Pons (tissue), 1 donor: ENCODE measurements at places on chromosomes 3 and 15.

DNA sequence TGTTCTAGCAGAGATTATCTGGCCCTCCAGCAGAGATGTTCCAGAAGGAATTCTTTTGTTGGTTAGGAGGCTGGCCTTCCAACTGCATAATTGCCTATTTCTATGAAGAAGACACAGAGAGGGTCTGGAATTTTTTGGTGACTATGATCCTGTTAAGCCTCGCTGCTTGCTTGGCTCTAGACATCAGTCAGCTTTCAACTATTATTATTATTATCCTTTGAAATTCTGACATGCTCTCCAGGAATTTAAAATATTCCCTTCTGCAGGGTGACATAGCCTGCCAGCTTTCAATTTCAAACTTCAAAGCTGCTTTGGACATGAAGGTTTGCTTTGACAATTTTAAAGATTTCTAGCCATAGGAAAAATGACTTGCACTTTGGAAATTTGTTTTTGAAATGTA is 26.3 kb upstream of the ZNF148 start:
- DNase-seq: no peak

GRCh38 chr15:34078900-34079299 is 22.8 kb downstream of the EMC7 start:
- no peak for DNase-seq

- DNase-seq: peak; percentile 30
These were observed 87.0 kb upstream of the ZNF280D start for GRCh38 chr15:56820333-56820732.

GRCh38 chr3:44535364-44535763 is 19.6 kb upstream of the ZKSCAN7 start:
- no peak for DNase-seq

DNA sequence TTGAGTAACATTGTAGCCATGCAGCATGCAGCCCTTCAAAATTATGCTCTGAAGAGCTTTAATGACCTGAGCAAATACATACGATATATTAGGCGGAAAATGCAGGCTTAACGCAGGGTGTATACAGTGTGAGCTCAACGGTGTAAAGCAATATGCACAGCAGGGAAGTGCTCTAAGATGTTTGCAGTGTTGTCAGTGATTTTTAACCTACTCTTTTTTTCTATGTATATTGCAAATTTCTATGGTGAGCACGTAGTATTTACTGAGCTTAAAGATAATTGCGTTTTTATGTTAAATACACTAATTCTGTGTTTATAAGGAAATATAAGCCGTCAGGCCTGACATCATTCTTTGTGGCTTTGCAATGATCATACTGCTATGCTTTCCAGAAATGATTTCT is 42.1 kb downstream of the DGKG start:
- no peak for DNase-seq

GRCh38 chr15:45906230-45906629 is 271.4 kb downstream of the SQOR start:
- no peak for DNase-seq

DNA sequence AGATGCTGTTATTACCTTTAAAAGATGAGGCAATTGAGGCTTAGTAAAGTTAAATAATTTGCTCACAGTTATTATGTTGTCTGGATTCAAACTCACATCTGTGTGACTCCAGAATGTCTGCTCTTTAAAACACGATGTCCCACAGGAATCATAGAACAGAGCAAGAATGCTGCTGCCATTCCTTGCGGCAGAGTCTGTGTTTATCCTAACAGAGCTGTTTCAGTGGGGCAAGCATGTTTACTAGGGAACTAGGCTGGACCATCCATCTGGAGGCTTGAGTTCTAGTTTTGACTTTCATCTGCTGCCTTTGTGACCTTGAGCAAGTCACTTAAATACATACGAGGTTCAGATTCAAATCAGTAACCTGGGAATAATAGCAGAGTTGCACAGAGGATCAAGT is 72.1 kb downstream of the BBX start:
- DNase-seq: no peak

GRCh38 chr3:62238431-62238830 is 134.9 kb downstream of the FEZF2 start:
- no peak for DNase-seq

DNA sequence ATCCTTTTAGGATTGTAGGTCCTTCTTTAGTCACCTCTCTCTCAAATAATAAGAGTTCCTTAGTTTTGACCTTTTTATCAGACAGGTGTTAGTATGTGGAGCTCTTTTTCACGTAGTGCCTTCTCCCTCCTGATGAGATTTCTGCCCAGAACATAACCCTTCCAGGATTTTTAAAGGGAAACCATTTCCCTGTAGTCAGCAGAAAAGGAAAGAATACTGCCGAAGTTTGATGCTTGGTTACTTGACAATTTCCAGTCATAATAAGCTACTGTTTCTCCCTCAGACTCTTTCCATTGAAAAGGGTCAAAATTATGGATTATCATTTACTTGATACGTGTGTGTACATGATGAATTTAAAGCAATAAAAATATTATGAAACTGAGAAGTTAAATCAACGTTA is 73.1 kb downstream of the VPS8 start:
- no peak for DNase-seq

DNA sequence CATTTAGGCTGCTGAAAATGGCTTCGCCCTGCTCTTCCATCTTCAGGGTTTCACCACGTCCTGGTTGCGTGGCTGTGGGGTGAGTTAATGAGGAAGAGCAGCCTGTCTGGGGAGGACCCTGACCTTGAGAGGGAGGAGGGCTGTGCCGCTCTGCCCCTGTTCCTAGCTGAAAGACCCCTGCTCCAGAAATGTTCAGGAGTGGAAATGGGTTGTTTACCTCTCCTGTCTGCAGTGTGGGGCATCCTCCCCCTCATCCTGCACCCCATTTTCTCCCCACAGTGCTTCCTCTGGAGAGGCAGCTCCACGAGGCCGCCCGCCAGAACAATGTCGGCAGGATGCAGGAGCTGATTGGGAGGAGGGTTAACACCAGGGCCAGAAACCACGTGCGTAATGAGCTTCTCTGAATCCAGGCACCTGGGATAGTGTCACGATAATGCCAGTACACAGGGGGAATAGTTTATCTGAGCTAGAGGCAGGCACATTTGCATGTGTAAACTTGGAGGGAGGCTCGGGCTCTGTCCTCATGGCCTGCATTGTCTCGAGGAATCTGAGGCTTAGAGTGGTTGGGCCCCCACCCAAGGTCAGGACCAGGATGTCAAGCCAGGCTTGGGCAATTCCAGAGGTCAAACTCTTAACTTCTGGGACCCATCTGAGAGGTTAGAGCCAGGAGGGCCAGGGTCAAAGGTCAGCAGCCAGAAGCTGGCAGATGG is 4.0 kb downstream of the ANKDD1A start:
- no peak for DNase-seq

DNA sequence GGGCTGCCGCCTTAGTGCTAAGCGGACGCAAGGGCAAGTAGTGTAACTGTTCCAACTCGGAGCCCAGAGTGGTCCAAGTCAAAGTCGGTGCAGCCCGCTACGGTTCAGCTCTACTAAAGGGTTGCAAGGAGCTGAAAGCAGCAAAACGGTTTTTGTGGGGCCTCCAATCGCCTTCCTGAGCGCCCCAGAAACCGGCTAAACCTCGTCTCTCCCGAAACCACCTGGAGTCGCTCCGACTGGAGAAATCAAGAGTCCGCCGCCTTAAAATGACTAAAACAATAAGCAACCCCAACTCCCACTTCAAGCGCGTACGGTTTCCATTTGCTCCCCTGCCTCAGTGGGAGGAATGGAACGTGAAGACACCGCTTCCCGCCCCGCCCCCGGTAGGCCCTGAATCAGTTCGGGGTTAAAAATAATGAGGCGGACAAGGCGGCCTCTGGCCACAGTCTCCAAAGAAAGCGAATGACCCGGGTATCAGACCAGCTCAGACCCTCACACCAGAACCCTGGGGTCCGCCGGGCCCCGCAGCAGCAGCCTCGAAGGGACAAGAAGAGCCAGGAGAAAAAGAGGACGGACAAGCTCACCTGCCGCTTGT is 401 bp downstream of the SEC11A start:
- no peak for DNase-seq

- DNase-seq: no peak
These were observed 443.3 kb downstream of the VGLL3 start for GRCh38 chr3:86547692-86548091.

- DNase-seq: no peak
These were observed 1398.6 kb upstream of the ALCAM start for GRCh38 chr3:103968131-103968530.

DNA sequence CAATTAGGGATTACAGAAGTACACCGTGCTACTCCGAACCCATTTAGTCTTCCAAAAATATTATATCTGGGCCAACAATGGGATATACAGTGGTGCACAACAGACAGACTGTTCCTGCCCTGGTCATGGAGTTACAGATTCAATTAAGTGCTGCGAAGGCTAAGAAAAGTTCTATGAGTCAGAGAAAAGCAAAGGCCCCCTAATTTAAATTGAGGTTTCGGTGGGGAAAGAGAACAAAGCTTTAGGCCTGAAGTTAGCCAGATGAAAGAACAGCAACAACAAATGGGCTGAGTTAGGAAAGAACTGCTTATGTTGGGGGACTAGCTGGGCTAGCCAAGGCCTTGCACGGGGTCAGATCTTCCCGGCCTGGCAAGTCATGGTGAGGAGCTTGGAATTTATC is 131.8 kb downstream of the MDFIC2 start:
- DNase-seq: no peak

GRCh38 chr3:71103430-71103921 is 480.1 kb downstream of the FOXP1 start:
- no peak for DNase-seq

DNA sequence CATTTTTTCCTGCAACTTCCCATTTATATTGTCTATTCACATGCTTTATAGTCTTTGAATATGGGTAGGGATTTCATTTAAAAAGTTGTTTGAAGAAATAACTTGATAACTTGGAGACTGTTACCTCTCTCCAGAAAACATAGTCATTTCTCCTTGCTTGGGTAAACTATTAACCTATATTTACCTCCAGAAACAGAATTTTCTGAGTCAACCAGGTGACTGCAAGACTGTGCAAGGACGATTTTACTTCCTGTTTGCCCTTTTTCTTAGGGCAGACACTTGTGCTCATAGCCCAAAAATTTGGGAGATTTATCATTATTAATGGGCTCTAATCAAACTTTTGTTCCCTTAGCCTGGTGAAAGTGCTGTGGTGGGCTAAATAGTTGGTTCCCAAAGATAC is 14.3 kb upstream of the MOBP start:
- DNase-seq: no peak

DNA sequence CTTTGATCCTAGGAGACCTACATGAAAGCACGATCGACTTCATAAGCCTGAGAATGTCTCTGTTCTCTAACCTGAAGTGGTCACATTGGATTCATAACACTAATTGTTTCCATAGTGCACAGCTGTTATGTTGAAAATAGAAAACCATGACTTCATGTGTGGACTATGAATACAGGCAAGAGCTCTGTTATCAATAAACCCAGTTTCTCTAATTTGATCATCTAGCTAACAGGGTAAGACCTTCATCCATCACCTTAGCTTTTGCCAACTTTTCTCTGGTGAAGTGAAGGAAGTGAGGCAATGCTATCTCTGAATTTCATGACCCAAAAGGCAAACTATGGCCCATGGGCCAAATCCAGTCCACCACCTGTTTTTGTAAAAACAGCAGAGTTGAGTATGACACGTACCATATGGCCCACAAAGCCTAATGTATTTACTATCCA is 27.2 kb downstream of the ABI3BP start:
- no peak for DNase-seq

- DNase-seq: no peak
These were observed 8.9 kb upstream of the SUCNR1 start for GRCh38 chr3:151864423-151865101.

DNA sequence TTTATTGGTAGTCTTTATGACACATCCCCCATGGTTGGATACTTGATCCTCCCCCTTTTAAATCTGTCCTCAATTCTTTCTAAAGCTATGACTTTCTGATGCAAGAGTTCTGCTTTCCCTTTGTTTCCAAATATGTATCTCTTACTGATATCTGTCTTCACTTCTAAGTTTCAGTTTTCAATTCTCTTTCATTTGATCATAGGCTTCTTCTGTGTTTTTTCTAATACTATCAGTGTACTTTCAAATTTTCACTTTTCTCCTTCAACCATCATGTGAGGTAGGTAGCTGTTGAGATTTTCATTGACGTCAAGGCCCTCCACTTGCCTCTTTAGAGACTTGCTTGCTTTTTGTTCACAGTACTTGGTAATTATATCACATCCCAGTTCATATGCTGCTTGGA is 436.5 kb downstream of the CNTN4 start:
- no peak for DNase-seq

DNA sequence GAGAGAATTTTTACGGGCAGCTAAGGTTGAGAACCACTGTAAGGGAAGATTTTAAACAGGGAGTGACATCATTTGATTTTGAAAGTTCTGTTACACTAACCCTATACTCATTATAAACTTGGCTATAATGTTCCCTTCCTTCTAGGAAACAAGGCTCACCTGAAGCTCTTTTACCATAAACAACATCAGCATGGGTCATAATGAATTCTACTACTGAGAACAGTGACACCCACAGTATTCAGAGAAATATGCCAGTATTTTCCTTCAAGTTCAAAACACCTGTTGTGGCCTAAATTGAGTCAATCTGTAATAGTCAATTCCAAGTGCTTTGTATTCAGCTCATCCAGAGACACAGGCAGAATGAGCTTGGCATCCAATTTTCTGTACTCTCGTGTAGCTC is 175.3 kb upstream of the STT3B start:
- no peak for DNase-seq

DNA sequence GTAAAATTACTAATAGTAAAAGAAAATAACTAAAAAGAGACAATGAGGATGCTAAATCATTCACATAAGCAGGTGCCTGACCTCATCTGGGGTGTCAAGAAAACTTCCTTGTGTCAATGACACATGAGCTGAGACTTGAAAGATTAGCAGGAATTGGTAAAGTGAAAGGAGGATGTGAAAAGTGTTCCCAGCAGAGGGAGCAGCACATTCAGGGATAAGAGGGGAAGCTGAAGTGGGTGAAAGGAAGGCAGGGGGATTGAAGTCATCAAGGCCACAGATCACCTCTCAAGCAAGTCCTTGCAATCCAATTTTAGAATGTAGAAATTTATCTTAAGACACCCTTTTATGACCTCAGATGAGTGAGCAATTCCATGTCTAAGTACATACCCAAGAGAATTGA is 60.2 kb upstream of the ACP3 start:
- DNase-seq: peak; percentile 76

GRCh38 chr3:111721747-111722146 is 126.6 kb upstream of the ZBED2 start:
- DNase-seq: no peak

DNA sequence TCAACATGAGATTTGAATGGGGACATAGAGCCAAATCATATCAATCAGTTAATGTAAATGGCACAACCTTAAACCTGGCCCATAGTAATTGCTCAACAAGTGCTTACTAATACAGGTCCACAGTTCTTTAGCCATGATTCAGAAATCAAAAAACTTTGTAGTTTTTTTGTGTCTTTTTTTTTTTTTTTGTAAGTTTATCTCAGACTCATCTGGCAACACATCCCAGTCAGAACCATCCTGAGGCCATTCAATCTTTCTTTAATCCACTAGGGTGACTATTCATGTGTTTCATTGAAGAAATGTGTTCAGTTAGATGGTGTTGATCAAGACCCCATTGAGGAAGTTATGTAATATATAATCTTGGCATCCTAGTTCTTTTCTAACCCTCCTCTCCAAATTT is 65.4 kb downstream of the ABI3BP start:
- DNase-seq: no peak

- DNase-seq: no peak
These were observed 137.2 kb downstream of the RPL22L1 start for GRCh38 chr3:170732660-170733245.
